LoVo (cell line): ENCODE measurements at places on chromosomes 5 and 9.
A peak's percentile ranks its signal among the peaks of the same experiment; 100 is the strongest.

DNA sequence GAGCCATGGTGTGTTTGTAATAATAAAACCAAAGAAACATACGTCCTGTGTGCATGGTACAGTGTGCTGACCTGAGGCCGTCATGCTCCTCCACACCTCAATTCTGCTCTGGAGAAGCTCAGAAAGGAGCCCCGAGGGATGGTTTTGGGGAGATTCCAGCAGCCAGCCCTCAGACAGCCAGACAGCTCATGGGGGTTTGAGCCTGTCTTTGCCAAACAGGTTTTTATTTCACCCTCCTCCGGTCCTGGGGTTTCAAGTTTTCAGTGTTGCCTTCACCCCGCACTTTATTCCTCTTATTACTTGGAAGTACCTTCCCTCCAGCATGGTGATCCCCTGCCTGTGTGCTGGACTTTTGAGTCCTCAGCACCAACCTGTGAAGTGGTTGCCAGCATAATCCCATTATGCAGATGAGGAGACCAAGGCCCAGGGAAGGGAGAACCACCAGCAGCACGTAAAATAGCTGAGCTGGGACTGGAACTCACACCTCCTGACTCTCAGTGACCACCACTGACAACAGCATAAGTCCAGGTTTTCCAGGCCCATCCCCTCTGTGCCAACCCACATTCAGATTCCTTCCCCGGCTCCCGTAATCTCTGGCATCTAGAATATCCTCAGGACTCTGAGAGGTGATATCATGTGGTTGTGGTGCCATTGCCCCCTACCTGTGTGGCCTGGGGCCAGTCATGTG, 35.1 kb downstream of the TGFBI start:
- no peak for DNase-seq

GRCh38 chr5:115545351-115545882, 842 bp upstream of the FEM1C start:
- no peak for DNase-seq

DNA sequence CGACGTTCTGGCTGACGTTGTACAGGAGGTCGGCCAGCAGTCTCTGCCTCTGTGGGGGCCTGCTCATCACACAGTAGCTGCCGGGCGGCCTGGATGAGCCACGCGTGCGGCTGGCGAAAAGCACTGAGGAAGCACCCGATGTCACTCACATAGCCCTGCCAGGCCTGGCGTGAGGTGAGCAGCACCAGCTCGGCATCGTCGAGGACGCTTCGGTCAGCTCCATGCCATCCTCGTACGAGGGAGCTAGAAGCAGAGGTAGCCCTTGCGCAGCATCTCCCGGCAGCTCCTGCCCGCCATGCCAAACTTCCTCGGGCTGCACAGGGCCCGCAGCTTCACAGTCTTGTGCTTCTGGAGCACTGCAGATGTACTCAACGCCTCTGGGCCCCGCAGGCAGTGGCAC, 6.2 kb downstream of the NDUFB6 start:
- DNase-seq, result no peak

GRCh38 chr5:120717381-120717780, 253.3 kb downstream of the PRR16 start:
- no peak for DNase-seq

DNA sequence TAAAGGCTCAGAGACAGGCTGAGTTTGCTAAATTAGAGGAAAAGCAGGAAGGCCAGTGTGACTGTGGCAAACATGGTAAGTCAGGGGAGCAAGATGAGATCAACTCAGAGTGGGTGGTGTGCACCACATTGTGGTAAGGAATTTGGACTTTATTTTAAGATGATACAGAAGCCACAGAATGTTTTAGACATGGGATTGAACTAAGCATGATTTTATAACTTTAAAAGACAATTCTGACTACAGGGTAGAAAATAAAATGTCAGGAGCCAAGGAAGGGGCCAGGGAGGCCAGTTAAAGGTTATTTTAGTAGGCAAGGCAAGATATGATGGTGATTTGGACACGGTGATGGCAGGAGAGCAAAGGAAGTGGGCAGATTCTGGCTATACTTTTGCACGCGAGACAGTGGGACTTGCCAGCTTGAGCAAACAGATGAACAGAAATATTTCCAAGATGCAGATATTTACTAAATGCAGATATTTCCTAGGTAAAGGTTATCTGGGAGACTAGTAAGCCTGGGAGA, 53.9 kb downstream of the TSSK1B start:
- no peak for DNase-seq

DNA sequence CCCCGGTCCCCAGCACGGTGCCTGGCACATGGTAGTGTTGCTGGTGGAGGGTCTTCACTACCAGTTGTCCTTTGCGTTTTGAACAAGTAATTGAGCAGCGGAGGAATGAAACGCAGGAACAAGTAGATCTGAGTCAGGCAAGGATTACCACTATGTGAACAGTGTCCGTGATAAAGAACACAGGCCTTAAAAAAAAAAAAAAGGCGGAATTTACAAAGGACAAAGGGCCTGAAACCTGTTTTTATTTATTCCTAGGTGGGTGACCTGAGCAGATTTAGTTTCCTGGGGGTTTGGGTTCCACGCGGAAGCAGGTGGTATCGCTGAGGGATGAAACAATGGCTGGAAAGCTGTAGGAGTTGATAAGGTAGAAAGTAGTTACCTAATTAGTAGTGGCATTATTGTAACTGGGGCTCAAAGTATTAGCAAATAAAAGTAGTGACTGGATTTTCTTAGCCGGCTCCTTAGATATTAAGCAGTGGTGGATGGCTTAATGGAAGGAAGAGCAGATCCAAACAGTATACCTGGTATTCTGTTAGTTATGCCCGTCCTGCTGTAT, 1.1 kb downstream of the RUSC2 start:
- no peak for DNase-seq

DNA sequence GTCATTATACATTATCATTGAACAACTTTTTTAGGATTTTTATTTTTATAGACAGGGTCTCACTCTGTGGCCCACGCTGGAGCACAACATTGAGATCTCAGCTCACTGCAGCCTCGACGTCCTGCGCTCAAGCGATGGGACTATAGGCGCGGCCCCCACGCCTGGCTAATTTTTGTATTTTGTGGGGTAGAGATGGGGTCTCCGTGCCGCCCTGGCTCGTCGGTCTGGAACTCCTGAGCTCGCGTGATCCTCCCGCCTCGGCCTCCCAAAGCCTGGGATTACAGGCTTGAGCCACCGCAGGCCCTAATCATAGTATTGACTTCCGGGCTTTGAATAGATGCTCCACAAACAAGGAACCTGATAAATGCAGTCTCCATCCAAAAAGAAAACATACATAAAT, 1.4 kb upstream of the EDF1 start:
- no peak for DNase-seq

DNA sequence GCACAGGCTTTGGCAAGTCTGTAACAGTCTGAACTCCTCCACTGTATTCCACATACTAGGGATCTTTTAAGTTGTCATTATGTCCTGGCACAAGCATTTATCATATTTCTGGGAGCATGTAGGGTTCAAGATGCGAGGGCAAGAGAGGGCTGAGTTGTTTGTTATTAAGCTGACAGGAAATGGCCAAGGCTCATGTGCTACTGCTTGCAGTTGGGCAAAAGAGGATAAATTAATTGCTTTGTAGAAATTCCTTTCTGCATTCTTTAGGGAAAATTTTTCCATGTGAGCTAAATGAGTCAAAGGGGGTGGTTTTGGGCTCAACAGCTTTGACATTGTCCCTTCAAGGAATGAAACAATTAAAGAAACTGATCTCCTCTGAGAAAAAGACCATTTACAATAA, 35.4 kb downstream of the DOCK8 start:
- DNase-seq, result no peak

DNA sequence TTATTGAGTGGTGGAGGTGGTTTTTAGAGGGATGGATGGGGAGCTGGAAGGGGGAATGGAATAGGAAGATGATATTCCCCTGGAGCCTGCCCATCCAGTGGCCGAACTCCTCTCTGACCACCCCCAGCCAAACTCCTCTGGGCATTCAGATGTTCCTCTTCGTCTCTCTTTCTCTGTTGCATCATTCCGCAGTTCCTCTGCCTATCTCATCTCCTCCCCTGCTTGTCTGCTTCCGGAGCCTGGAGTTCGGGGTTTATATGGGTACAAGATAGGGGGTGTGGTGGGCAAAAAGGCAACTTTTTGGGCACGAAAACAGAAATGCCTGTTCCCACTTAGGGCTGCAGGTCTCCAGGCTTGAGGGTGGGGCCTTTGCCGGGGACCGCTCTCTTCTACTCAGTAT, 12.2 kb upstream of the CDK5RAP2 start:
- DNase-seq, result no peak

DNA sequence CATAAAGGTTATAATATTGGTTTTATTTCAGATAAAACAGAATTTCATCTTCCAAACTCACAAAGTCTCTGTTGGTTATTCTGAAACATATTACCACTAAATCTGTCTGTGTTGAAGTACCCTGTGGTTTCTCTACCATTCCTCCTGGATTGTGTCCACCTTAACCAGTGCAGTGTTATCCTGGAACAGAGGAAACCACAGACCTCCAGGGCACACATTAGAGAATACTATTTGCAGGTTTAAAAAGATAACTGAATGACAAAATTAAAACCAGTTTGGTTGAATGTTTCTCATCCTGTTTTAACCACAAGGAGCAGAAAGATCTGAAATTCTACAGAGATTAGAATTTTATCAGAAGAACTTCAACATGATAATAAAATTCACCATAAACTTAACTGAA, 251.8 kb downstream of the CWC27 start:
- no peak for DNase-seq

GRCh38 chr5:173001229-173001841, 17.8 kb downstream of the ATP6V0E1 start:
- DNase-seq, result no peak

DNA sequence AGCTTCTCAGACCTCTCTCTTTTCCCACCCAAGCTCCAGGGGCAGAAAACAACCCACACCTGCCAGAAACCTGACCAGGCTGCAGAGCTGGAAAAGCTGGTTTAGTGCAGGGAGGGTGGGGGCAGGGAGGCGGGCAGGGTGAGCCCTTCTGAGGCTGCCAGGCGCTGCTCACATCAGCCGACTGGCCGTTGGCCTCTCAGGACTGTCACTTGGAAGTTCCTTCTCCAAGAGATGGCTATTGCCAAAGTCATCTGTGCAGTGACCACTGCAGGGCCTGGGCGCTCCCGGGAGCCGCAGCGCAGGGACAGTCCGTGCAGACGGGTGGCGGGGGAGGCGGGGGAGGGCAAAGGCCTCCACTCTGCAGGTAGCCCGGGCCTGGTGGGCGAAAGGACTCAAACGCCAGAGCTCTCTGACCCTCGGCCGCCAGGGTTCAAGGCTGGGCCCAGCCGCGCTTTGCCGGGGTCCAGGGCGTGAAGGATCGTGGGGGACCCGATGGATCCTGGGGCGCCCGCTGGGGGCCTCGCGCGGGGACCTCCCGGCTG, 205.0 kb upstream of the IER5L start:
- peak; percentile 54 for DNase-seq

DNA sequence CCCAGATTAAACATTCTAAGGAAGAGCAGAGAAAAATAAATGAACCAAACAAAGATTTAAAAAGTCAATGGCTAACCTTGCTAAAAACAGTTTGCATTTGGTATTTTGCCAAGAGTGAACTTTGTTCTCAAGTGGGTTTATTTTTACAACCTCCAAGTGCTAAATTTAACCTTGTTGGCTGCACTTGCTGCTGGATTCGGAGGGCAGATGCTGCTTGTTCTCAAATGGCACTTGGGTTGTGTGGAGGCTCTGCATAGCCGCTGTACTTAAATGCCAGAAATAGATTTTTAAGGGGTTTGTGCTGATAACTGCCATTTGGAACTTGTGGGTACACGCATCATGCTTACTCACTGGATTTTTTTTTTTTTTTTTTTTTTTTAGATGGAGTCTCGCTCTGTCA, 13.3 kb upstream of the SPATA24 start:
- no peak for DNase-seq

DNA sequence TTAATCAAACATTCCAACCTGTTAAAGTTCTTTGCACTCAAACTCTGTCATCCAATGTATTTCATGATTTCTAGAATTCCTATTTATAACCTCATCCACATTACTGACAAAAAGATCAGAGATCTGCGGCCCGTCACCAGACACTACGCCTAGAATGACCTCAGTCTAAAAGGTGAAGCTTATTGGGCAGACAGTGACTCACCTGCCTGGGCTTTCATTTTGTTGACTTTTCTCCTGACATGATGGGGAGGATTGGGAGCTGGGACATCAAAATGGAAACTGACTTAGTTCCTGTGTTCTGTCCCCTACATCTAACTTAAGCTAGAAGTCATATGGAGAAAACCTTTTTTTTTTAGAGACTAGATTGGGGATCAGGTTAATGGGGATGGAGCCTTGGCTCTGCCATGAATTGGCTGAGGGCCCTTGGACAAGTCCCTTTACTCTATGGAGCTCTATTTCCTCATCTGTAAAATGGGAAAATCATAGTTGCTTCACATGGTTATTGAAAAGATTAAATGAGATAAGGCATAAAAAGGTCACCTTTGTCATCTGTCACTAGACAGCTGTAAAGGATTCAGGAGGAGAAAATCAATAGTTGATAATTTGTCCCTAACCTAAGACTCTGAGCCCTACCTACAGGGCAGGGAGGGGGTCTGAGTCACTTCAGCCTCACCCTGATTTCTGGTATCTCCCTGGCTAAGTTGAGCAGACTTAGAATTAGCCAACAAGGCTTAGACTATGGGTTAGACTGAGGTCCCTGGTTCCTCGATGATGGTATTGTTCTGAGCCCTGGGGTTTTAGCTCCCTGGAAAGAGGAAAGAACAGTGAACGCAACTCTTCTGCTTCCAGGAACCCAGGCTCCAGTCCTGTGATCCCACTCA, 224.8 kb upstream of the TBC1D2 start:
- DNase-seq, result no peak

DNA sequence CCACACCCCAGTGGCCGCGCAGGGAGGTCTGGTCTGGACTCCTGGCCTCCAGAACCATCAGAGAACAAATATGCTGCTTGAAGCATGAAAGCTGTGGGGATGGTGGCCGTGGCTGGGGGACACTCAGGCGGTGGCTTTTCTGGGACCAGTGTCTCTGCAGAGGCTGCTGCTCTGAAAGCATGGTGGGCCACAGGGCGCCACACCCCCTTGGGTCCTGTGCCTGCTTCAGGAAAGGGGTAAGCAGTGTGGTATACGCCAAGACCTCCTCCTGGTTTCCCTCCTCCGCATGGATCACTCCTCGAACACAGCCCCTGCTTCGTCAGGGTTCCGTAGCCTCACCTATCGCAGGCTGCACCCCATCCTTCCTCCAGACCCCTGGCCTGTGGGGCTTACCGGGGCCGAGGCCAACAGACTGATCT, 19.7 kb upstream of the TERT start:
- DNase-seq, result no peak

DNA sequence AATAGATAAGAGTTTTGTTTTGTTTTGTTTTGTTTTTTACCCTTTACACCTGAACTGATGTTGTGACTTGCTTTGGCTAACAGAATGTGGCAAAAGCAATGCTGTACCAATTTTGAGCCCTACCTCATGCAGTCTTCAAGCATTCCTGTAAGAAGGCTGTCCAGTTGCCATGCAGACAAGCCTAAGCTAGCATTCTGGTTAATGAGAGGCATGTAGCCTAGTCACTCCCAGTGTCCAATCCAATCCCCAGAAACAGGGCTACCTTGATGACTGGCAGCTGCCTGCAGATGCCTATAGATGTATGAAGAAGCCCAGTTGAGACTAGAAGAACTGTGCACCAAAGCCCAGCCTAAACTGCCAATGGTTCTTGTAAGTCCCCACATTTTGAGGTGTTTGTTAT, 9.4 kb upstream of the EFNA5 start:
- no peak for DNase-seq
